ENCODE measurements at places on chromosomes 6 and 20. TPM values are rescaled to one million over a fixed set of nuclear protein-coding genes. Genes with fewer than 3 reads are reported as not detected.

DNA sequence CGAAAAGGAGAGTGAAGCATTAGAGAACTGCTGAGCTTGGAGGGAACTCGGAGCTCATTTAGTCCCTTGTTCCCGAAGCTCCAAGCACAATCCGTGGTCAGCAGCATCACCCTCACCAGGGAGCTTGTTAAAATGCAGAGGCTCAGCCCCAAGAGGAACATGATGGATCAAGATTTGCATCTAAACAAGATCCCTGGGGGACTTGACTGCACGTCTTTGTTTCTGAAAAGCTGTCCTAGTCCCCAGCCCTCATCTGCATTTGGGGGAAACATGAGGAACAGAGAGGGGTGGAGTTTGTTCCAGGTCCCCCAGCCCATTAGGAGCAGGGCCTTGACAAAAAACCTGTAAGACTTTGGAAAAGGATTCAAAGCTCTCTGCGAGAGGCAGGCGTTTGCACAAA is 4.1 kb upstream of the LBP start:
- no peak for DNase-seq

The SNTA1 gene
- 28.2 TPM for total RNA-seq

DNA sequence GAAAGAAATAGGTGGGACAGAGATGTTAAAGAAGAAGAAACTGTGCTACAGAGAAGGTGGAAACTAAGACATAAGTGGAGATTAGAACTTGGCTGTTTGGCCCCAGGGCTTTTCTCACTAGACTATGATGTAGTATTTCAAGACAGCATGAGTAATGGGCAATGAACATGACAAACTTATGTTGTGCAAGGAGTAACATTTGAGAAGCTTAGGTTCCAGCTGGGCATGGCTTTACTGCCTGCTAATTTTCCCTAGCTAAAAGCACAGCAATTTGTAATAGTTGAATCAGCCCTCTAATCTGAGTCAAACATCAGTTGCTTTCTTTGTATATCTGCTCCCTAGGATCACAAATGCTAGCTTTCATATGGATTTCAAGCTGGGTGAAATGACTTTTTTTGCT is 294.3 kb upstream of the BMP2 start:
- peak; percentile 7 for DNase-seq

DNA sequence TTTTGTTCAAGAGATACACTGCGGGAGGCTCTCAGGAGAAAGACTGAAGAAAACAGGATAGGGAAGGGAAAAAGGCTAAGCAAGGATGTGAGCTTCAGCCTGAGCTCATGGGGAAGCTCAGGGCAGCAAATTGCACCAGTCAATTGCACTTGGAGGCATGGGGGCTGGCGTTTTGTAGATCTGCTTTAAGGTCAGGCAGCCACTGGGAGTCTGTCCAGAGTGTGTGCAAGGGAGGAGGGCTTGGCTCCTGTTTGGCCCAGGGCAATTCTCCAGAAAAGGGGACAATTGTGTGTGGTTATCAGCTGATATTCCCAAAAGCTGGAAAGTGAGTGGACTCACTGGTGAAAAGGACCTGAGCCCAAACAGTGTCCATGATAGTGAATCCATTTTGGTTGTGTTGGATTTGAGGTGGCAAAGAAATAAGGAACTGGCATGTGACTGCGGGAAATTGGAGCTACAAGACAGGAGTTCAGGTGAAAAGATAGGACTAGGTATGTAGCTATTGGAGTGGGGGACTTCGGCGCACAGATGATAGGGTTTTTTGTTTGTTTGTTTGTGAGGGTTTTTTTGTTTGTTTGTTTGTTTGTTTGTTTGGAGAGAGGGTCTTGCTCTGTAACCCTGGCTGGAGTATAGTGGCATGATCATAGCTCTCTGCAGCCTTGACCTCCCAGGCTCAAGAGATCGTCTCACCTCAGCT is 22.3 kb upstream of the IER3 start:
- DNase-seq, result no peak

- no peak for DNase-seq
These were observed 57.3 kb upstream of the CNKSR3 start for GRCh38 chr6:154567695-154568220.
